ENCODE measurements at places on chromosomes 4 and X. TPM values are rescaled to one million over a fixed set of nuclear protein-coding genes. Genes with fewer than 3 reads are reported as not detected.

The SLIT2 gene
- total RNA-seq, result 48.9 TPM

The GYPA gene
- not detected for total RNA-seq

The VCX gene
- total RNA-seq, result not detected

The BEX1 gene
- 179 TPM for total RNA-seq

The TCP11X2 gene
- total RNA-seq, result 0.24 TPM

The TLR10 gene
- not detected for total RNA-seq
